Fibroblast of villous mesenchyme (primary cell): ENCODE measurements at places on chromosomes 11 and 22.

DNA sequence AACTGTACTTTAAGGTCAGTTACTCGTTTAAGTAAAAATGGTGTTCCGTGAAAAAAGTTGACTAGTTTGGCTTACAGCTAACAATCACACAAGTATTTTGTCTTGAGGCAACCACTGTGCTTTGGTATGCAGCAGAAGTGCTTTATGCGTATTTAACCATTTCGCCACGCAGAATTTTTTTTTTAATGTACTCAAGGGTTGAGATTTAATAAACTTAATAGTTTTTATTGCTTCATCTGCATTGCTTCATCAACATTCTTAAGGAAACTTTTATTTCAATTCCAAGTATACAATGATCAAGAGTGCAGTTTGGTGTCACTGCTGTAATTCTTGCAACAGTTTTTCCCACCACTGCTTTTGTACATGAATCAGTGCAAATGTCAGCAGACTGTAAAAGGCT is 66.4 kb downstream of the ZNRF3 start:
- DNase-seq, result peak; percentile 81

DNA sequence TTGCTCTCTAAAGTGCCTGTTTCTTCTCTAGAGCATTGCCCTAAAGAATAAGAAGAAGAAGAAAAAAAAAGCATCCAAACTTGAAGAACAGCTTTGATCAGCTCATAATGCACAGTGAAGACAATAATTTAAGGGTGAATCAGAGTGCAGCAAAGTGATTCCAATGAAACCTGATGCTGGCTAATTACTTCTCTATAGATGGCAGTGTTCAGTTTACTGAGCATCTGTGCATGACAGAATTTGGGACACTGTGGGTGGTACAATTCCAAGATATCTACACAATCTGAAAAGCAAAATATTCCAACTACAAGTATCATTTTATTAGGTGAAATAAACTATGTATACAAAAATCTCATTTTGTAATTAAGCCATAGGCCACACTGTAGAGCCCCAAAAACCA is 450.5 kb upstream of the CCDC90B start:
- DNase-seq, result no peak

DNA sequence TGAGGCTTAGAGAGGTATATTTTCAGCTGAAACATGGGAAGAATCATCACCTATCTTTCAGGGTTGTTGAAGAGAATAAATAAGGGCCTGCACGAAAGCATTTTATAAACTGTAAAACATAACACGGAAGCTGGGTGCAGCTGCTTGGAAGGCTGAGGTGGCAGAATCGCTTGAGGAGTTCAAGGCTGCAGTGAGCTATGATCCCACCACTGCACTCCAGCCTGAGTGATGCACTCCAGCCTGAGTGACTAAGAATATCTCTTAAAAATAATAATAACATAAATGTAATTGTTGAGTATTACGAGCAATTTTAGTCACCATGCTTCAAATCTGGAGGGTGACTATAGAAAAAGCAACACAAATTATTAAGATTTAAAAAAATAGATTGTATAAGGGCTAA is 16.3 kb downstream of the RBFOX2 start:
- no peak for DNase-seq

DNA sequence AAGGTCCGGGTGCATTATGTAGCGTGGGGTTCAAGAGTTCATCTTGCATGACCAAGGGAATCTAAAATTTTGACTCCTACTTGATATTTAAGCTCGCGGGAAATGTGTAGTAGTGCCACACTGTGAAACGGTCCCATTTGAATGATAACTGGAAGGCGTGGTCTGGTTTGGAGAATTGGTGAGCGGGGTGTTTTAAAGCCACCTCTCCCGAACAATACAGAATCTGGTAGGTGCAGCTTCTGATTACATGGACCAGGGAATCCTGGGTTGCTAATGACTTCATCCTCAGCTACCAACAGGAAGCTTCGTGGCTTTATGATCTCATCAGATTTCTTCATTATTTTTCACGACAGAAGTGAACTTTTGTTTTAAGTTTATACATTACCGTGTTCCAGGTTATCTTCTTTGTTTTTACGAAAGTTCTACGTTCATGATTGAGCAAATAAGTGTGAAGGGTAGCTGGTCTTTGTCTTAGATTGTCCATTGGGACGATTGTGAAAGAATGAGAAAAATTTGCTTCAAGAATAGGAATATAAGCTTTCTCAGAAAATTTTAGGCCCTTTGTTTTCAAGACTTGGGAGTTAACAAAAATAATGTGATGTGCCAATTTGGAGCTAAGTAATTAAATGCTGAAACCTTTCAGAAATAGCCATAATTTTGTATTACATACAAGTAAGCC is 1.7 kb downstream of the QSER1 start:
- peak; percentile 82 for DNase-seq

GRCh38 chr22:50731811-50732624 is 6.0 kb upstream of the ACR start:
- peak; percentile 45 for DNase-seq

DNA sequence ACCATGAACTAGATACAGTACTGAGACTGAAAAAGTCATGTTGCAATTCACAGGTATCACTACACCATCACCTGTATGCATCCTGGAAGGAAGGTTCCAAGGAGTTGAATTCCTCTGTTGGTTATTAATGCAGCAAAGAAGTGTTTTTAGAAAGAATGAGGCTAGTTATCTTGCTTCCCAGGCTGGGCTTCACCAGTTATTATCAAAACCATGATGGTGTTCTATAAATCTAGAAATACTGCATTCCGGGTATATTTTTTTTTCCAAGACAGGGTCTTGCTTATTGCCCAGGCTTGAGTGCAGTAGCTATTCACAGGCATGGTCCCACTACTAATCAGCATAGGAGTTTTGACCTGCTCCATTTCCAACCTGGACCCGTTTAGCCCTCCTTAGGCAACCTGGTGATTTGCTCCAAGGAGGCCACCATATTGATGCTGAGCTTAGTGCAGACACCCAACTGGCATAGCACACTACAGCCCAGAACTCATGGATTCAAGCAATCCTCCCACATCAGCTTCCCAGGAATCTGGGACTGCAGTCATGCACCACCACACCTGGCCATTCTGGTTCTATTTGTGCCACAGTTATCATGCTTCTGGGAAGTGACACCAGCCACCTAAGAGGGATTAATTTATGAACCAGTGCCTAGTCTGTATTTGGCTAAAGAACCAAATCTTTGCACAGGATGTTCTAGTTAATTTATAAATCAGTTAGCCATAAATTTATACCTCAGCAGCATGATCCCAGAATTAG is 1.6 kb upstream of the MPEG1 start:
- no peak for DNase-seq

GRCh38 chr22:24175160-24175808 is 6.0 kb upstream of the SUSD2 start:
- peak; percentile 79 for DNase-seq

- DNase-seq, result no peak
Observed at GRCh38 chr11:124745835-124746620, 6.0 kb downstream of the VSIG2 start.

DNA sequence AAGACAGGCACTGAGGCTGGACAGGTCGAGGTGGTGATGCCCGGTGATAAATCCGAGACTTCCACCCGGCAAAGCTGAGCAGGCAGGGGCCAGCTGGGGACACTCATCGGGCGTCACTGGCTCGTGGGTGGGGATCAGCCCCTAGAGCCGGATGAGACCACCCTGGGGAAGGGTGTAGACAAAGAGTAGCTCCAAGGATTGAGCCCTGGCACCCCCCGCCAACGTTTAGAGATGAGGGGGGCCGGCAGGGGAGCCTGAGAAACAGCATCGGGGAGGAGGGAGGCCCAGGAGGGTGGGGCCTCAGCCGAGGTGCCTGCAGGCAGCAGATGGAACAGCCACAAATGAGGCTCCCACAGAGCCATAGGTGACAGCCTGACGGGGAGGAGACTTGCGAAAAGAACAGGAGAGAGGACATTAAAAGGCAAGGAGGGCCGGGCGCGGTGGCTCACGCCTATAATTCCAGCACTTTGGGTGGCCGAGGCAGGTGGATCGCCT is 27.4 kb upstream of the CBX7 start:
- no peak for DNase-seq

DNA sequence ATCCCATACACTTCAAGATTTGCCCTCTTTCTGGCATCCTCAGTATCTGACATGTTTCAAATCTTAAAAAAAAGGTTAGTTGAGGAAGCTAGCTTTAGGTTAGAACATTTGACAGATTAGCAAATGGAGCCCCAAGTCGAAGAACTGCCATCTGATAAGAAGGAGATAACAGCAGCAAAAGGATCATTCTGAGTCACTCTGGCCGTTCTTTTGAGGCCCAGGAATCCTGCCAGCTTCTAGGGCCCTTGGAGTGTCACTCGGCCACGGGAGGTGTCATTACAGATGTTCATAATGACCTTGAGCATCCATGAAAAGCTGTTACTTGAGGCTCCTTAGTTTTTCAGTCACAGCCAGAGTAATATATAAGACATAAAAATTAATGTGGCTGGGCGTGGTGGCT is 132.1 kb upstream of the RASSF10 start:
- DNase-seq, result no peak

GRCh38 chr11:126727381-126727780 is 273.2 kb downstream of the KIRREL3 start:
- no peak for DNase-seq

DNA sequence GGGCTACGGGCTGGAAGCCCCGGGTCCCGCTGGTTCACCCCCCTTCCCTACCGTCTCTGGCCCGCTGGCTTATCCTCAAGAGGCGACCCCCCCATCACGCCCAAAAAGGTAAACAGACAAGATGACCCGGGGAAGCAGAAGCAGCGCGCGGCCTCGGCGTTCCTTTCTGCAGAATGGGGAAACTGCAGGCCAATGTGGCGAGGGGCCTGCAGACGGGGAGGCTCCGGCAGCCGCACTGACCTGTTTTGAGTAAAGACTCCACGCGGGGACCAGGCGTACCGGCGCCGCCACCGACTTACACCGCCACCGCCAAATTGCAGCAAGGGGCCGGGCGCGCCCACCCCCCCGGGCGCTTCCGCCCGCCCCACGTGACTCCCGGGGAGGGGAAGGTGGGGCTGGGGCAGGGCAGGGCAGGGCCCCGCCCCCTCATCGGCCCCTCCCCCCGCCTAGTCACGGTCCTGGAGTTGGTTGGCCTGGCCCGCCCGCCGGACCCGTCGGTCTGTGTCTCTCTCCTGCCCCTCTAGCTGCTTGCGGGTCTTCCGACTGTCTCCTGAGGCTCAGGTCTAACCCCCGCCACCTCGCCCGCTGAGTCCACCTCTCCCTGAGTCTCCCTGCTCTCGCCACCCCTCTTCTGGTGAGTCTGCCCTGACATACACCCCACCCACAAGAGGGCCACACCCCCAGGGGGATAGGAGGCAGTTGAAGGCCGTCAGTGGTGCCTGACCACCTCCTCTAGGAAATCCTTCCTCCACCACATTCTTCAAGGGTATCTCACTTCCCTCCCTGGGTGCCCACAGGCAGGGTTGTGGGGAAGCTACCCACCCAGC is at the start of gene ARAP1:
Gene ARAP1, minus strand, starts transcription at position 321 of the 827 bp plus-strand sequence. CDS start 25,280 bp downstream, outside the sequence.
- DNase-seq, result peak; percentile 70

GRCh38 chr11:23551706-23552105 is 691.4 kb upstream of the CCDC179 start:
- DNase-seq, result no peak
